Activated CD4-positive, alpha-beta T cell treated with anti-CD3 and anti-CD28 coated beads, Interleukin-2, amount 10 ng/mL, durations not matched to agents 7 days and 5 days (primary cell): ENCODE measurements at places on chromosomes 1 and 21. TPM values are rescaled to one million over a fixed set of nuclear protein-coding genes. Genes with fewer than 3 reads are reported as not detected.

- no peak for DNase-seq
These were observed 24.9 kb downstream of the MAP3K7CL start for GRCh38 chr21:29155118-29155932.

DNA sequence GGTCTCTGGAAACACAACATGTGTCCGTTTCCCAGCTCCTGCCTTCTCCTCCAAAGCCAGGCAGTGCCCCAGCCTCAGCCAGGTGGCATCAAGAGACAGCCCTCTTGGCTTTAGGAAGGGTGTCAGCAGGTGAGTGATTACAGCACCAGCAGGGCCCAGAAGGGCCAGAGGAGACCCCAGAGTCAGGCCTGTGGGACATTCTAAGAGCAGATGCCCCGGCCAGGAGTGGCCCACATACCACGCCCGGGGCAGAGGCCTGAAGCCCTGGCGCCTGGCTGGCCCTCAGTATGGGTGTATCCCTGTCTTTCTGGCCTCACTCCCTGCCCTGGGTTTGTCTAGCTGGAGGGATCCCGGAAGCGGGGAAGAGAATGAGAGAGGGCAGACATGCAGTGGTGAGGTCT, 109.2 kb downstream of the CASZ1 start:
- no peak for DNase-seq

DNA sequence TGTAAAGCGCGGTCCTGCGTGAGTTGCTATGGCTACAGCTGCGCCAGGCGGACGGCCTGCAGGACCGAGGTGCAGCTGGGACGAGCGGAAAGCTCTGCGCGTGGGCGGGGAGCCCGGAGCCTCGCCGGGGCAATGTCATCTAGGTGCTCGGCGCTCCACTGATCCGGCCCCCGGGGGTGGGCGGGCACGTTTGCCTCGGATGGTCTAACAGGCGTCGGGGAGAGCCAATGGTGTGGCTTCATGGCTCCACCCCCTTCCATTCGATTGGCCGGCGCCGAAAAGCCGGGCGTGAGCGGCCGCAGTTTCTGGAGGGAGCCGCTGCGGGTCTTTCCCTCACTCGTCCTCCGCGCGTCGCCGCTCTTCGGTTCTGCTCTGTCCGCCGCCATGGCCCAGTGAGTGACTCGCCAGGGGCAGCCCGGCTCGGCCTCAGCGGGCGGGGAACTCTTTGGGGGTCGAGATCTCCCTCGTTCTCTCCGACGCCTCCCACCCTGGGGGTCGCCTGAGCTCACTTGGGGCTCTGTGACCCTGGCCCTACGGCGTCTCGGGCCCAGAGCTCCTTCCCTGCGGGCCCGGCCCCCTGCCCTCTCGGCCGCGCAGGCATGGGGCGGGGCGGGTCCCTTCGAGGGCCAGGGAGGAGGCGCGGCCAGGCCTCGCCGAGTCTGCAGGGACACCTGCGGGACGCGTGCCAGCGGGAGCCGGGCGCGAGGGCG, at the start of gene PGD:
TSS of gene PGD (plus strand) at position 331 of the 710 bp plus-strand sequence. CDS start at position 385, 54 bp downstream.
- peak; percentile 98 for DNase-seq

GRCh38 chr1:85060038-85060437, 11.7 kb upstream of the MCOLN3 start:
- no peak for DNase-seq

DNA sequence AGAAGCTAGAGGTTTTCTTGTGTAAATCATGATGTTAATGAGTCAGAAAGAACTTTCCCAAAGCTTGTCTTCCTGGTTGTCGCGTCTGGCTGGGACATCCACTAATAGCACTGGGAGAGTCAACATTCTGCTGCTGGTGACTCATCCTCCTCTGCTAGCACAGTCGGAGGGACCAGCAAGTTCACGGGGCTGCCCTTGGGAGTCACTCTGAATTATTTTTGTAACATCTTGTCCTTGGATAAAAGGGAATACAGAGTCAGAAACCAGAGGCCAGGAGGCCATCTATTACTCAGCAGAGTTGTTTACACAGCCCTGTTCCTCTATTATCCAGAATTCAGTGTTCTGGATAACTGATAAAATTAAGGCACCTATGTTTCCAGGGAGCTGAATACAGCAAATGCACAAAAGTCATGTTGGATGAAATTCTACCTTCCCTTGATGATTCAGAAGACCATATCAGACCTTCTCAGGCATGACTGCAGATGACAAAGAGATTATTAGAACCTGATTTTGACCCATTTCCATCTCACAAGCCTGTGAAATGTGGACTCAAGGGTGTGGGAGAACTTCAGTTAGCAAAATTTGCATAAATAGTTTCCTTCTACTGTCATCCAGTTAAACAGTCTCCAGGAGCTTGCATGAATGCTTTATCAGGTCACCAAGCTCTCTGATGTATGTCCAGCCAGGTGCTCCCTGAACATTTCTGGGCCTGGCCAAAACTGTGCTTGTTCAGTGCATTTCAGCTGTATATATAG, 68.1 kb downstream of the JAK1 start:
- no peak for DNase-seq

DNA sequence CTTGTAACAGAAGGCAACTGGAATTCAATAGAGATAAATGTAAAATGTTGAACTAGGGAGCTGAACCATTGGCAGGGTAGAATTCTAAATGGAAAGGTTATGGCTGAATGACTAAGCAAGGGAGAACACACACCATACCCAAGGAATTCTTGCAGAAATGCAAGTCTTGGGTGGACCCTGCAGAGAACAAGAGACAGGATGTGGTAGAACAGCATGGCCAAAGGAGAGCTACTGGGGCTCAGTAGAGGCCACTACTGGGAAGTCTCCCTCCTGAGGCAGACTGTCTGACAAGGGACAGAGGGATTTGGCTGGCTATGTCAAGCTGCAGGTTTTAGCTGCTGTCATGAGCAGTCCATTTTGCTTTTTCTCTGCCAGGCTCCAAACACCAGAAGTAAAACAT, 180.9 kb downstream of the TNR start:
- DNase-seq, result no peak

DNA sequence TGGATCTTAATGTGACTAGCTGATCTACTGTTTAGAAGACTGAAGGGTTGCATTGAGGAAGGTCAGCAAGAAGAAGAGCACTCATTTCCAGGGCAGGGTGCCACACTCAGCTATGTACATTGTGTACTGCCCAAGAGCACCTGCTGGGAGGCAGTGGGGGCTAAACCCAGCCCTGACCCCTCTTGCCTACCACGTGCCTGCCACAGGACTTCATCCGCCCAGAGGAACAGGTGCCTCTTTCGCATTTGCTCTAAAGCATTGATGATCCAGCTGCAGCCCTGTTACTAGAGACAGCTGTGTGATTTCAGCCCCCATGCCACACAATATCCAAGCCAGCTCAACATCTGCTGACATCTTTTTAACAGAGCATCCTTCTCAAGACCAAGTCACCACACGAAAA, 341.8 kb downstream of the LMX1A start:
- DNase-seq, result no peak

DNA sequence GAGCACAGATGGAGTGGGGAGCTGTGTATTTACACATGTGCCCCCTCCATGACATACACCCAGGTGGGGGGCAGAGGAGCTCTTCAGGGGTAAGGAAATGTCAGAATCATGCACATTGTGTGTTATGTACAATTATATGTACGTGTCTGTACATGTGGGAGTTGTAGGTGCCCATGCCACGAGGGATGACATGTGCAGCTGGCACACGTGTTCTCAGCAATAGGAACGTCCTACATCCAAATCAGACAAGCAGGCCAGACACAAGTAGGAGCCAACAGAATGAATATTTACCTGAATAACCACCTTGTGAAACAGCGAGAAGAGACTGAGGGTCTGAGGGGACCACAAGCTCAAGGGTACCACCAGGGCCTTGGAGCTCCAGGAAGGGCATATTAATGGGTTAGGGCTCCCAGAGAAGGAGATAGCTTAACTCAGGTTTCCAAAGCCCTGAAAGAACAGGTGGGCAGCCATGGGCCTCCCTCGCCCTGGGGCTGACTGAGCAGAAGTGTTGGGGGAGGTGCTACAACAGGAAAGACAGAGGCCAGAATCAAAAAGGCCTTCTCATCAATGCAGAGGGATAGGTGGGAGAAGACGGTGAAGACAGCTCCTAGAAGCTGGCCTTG, 3.2 kb downstream of the COL16A1 start:
- DNase-seq, result no peak

- peak; percentile 29 for DNase-seq
These were observed 19.7 kb upstream of the ABCG1 start for GRCh38 chr21:42198929-42199867.

DNA sequence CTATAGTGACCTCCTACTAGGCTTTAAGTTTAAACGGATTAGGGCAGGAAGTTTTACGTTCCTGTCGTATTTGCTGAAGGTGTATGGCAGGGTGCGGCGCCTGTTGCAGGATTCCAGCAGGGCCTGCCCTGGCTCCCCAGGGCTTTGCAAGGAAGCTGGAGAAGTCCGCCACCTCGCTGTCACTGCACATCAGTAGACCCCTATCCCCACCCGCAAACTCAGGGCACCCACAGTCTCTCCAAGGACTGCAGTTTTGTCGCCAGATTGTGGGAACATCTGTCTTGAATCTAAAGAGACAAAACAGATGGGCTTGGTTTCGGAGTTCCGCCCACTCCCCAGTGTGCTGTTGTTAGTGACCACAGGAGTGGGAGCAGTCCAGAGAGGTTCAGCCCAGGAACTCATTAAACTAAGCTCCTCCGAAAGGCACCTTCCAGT, 110.8 kb downstream of the CDC7 start:
- DNase-seq, result no peak

DNA sequence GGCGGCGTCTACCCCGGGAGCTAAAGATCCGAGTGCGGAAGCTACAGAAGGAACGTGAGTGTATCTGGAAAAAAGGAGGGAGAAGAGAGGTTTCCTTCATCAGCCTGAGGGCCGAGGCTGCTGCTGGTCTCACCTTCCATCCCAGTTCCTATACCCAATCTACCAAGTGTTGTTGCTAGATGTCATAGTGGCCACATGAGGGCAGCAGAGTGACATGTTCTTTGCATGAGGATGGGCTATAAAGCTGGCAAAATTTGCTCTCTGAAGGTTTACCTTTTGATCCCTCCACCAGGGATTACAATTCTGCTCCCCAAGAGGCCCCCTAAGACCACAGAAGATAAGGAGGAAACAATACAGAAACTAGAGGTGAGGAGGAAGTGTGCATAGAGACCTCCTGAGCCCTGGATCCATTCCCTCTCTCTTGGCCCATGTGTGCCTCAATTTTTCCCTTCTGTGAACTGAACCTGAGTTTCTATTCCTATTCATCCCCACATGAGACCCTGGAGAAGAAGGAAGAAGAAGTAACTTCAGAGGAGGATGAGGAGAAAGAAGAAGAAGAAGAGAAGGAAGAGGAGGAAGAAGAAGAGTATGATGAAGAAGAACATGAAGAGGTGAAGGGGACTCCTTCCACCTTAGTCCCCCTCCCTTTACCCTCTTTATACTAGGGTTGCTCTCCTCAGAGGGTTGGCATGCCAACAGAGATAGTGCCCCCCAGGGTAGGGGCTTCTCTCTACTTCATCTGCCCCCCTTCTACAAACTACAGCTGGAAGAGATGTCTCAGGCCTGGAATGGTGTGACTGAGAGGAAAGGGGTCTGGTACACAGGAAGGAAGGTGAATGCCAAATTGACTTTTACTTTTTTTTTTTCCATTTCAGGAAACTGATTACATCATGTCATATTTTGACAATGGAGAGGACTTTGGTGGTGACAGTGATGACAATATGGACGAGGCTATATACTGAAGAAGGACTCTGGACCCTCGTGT, 13.3 kb downstream of the POLR3GL start:
- DNase-seq, result peak; percentile 85

The INKA2 gene
- total RNA-seq, result 4.2 TPM

- DNase-seq, result no peak
These were observed 60.1 kb downstream of the RGS13 start for GRCh38 chr1:192696082-192696481.

DNA sequence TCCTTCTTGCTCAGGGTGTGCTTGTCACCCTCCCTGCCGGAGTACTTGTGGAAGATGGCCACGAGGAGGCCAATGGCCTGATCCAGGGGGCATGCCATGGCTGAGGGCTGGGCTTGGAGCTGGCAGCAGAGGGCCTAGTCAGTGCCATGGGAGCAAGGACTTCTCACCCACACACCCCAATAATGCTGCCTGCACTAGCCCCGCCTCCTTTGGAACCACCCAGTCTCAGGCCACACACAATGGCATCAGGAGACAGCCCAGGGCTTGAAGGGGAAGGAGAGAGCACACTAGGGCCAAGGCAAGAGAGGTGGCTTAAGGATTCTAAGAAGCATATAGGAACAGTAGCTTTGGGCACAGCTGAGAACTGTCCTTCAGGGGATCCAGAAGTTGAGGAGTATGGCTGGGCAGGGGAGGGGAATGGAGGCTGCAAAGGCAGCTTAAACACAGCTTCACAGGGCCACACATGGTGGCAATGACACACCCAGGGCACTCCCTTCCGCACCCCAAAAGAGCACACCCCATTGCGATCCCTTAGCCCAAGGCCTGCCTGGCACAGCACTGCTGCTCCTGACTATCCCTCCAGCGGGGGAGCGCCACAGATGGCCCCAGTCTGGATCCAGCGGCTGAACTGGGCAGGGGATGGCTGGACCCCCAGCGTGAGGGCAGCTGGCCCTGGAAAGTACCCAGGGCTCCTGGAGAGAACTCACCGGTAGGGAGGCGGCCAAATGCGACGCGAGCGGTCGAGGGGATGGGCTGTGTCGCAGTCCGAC, at the start of gene S100A6:
TSS of gene S100A6 (minus strand) at position 750 of the 770 bp plus-strand sequence. CDS start at position 98, 652 bp downstream.
- peak; percentile 69 for DNase-seq

GRCh38 chr1:187009320-187009719, 180.6 kb downstream of the PLA2G4A start:
- no peak for DNase-seq

DNA sequence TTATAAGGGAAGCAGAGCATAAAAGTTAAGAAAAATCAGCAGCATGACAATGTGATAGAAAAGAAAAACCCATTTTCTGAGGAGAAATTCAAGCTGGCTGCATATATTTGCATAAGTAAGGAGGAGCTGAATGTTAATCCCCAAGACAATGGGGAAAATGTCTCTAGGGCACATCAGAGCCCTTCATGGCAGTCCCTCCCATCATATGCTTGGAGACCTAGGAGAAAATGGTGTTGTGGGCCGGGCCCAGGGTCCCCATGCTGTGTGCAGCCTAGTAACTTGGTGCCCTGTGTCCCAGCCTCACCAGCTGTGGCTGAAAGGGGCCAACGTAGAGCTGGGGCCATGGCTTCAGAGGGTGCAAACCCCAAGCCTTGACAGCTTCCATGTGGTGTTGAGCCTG, 100.6 kb upstream of the PLPPR4 start:
- DNase-seq, result no peak

The KCND3 gene
- not detected for total RNA-seq

GRCh38 chr1:228487336-228488124, at the start of gene RNF187:
Gene RNF187, plus strand, starts transcription at chr1:228487382.
- DNase-seq, result peak; percentile 48

DNA sequence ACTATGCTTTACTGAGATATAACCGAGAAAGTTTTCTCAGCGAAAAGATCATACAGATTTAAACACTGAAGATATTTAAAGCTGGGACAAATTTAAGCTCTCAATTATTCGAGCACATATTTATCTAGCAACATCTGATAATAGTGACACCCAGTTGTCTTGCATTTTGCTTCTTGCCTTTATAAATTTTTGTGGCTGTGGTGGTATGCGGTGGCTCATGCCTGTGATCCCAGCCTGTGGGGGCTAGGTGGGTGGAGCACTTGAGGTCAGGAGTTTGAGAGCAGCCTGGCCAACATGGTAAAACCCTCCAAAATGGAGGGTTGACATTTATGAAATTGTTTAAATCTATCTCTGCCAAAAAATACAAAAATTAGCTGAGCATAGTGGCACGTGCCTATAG, 312.2 kb downstream of the SPATA17 start:
- no peak for DNase-seq

GRCh38 chr1:67345556-67345955, 37.9 kb downstream of the IL12RB2 start:
- DNase-seq, result no peak

GRCh38 chr1:151352021-151352718, 5.1 kb upstream of the RFX5 start:
- no peak for DNase-seq

The SFPQ gene
- total RNA-seq, result 375 TPM
